ENCODE measurements at places on chromosomes 5 and 9.

DNA sequence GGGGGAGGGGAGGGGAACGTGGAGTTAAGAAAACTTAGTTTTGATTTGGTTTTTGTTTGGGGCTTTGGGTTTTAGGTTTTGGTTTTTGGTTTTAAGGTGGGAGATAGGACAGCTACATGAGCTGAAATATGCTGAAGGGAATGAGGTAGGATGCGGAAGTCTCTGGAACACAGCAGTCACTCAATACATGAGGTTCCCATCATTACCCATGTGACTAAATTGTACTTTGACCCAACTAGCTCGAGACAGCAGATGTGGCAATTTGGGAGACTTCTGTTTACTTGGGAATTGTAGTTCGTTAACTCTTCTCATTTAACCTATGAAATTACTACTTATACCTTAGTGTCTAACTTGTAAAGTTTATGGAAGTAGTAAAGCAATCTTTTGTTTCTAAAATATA is 124.2 kb downstream of the TLE1 start:
- no peak for DNase-seq

GRCh38 chr5:129098488-129099183 is 4.1 kb downstream of the ISOC1 start:
- DNase-seq: no peak

DNA sequence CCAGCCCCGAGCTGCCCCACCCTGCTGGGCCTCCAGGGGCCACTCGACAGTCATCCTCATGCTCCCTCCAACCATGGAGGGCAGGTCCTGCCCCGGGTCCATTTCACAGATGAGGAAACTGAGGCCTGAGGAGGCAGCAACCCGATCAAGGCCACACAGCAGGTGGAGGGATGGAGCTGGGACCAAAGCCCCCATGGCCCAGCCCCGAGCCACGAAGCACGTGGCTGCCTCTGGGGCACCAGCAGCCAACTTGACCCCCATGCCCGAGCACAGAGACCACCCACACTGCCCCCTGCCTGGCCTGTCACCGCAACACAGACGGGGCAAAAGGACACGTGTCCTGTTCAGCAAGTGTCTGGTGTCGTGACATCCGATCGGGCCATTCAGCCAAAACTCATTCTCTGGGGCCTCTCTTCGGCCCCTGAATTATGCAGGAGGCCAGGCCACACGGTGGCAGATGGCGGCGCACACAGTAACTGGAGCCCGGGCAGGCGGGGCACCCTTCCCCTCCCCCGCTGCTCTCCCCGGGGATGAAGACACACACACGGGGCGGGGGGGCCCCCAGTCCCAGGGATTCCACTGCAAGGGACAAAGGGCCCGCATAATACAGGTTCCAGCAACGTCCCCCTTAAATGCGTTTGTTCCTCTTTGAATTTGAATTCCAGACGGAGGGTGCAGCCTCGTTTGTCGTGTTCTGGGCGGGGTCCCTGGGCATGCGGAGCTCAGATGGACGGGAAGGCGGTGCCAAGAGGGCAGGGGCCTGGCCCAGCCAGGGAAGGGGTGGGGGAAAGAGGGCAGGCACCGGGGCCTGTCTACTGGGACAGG is 29.4 kb upstream of the TMEM250 start:
- no peak for DNase-seq

DNA sequence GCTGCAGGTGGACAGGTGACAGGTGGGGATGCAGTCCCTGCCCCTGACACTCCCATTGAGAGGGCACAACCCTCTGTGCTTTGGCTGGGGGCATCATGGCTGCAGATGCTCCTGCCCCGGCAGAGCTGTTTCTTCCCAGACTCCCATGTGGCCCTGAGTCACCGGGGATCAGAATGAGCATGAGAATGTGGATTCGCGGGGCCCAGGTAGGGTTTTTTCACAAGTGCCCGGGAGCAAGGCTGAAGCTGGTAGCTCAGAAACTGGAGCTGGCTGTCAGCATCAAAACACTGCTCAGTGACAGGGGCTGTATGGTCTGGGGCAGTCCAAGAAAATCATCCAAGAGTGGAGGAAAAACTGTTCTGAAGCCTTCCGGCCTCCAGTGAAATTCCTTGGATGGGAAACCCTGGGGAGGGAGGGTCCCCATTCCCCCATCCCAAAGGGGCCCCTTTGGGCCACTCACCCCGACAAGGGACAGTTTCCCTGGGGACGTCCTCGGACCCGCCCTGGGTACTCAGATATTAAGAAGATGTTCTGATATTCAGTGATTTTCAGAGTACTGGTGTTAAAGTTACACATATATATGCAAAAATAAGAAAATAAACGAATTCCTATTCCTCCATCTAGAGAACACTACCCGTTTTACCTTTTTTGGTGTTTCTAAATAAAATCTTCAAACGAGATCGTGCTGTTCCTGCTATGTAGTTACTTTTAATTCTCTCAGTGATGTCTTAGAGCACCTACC is 120.1 kb upstream of the LPCAT1 start:
- no peak for DNase-seq

- DNase-seq: no peak
Observed at GRCh38 chr5:52814352-52815148, 26.8 kb downstream of the ITGA1 start.

DNA sequence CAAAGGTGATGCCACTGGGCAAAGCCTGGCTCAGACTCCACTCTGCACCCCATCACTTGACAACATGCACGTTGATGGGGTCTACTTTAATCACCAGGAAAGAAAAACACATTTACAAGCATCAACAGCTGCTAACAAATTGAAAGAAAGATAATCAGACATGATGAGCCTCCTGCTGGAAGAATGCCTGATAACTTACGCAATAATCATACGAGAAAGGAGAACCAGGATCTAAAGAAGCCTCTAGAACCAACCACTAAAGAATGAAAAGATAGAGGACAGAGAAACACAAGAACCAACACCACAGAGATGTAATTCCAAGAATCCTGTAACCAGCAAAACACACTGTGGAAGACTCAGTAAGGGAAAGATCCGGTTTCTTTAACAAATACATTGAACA is 120.3 kb upstream of the ICE1 start:
- DNase-seq: no peak

DNA sequence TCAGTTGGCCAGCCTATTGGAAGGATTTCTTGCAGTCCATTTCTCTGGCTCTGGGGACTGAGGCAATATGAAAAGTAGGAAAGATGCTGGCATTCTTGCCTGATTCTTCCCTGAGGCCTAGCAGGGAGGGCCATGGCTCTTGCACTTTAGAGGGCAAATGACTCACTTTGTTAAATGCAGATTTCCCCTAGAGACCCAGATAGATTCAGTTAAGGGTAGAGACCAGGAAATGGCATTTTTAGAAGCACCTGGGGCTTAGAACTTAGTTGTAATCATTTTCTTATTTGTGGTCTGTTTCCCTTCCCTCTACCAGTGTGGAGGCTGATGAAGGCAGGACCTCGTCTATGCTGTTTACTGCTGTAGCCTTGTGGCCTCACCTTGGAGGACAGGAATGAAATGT is 112.8 kb upstream of the NR3C1 start:
- no peak for DNase-seq

DNA sequence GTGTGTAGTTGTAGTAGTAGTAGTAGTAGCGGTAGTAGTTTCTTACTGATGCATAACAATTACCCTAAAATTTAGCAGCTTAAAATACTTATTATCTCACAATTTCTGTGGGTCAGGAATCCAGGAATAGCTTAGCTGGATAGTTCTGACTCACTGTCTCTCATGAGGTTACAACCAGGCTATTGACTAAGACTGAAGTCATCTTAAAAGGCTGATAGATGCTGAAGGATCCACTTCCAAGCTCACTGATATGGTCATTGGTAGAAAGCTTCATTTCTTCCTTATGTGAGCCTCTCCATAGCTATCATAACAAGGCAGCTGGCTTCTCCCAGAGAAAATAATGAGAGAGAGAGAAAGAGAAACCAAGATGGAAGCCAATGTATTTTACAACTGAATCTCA is 147.5 kb upstream of the FBXL17 start:
- DNase-seq: no peak

- DNase-seq: no peak
Observed at GRCh38 chr5:115843444-115844130, 1.9 kb downstream of the AP3S1 start.

GRCh38 chr5:31237174-31237573 is 43.7 kb downstream of the CDH6 start:
- no peak for DNase-seq

DNA sequence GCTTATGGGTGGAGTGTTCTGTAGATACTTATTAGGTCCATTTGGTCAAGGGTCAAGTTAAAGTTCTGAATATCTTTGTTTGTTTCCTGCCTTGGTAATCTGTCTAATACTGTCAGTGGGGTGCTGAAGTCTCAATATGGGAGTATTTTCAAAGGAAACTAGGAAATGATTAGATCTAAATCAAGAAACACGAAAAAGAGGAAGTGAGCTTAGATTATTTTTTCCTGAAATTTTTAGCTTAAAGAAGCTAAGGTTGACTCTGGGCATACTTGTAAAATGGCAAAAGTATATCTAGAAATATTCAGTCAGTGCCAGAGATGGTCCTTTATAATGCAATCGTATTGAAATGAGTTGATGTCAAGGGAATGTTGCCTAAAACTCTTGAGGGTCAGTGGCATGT is 313.5 kb downstream of the ICE1 start:
- DNase-seq: no peak

GRCh38 chr5:15995341-15996052 is 184.1 kb downstream of the MARCHF11 start:
- no peak for DNase-seq

GRCh38 chr9:30575691-30576090 is 1808.8 kb upstream of the ACO1 start:
- no peak for DNase-seq

DNA sequence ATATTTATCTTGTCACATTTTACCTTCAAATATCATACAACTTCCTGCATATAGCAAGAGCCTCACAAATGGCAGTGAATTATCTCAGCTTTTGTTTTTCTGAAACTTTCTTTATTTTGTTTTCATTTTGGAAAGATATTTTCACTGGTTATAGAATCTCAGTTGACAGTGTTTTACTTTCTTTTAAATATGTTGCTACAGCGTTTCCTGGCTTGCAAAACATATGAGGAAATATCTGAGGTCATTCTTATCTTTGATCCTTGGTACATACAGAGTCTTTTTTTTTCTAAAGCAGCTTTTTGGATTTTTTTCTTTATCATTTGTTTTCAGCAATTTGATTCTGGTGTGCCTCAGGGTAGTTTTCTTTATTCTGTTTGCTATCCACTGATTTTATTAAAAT is 77.6 kb upstream of the CEP78 start:
- no peak for DNase-seq

GRCh38 chr9:114761523-114761922 is 44.3 kb downstream of the TNFSF15 start:
- no peak for DNase-seq

GRCh38 chr5:77568555-77568954 is 70.0 kb downstream of the OTP start:
- no peak for DNase-seq

GRCh38 chr5:67263656-67264408 is 67.2 kb upstream of the CD180 start:
- DNase-seq: no peak

- no peak for DNase-seq
Observed at GRCh38 chr5:446883-447263, 3.9 kb downstream of the EXOC3 start.

DNA sequence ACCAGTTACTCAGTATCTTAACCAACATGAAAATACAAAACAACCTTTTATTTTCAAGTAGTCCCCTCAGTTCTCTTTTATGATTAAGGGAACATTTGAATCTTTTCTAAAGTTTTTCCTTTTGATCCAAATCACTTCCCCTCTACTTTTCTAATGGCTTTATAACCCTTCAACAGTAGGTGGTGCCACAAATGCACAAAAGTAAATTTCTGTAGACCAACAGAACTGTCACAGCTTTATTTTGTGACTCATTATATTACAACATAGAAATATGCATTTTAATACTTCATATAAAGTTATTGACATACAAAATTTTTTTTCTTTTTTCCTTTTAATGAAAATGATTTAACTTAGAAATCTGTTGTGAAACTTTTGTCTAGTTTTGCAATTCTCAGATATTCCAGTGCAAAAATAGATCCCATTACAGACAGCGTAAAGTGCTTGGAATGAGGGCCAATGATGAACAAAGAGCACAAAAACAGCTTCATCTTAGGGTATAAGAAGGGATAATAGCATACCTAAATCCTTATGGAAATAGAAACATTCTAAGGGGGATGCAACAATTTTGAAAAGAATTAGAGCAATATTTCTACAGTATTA is 17.0 kb downstream of the NIPSNAP3B start:
- DNase-seq: no peak

DNA sequence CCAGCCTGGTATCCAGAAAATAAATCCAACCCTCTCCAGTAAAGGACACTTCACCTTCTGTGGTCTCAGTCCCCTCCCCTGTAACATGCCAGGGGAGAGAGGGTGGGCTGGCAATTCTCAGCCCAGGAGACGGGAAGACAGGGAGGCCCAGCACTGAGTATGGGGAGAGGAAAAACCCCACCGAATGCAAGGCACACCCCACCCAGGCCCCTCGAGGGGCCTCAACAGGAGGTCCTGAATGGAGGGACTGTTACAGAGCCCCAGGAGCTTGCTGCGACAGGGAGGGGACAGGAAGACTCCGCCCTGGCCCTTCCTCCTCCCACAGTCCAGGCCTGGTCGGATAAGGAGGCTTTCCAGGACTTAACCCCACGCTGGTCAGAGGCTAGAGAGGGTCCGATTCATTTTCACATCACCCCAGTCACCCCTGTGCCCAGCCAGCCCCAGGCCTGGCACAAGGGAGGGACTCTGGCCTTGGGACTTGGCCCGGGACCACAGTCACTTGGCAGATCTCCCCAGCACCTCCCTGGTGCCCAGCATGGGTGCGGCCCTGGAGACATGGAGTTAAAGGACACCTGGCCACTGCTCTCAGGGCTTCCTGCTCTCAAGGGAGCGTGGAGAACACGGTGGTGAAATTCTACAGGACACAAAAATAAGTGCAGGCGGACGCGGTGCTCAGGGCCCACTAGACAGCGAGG is 44.9 kb upstream of the STXBP1 start:
- DNase-seq: no peak

DNA sequence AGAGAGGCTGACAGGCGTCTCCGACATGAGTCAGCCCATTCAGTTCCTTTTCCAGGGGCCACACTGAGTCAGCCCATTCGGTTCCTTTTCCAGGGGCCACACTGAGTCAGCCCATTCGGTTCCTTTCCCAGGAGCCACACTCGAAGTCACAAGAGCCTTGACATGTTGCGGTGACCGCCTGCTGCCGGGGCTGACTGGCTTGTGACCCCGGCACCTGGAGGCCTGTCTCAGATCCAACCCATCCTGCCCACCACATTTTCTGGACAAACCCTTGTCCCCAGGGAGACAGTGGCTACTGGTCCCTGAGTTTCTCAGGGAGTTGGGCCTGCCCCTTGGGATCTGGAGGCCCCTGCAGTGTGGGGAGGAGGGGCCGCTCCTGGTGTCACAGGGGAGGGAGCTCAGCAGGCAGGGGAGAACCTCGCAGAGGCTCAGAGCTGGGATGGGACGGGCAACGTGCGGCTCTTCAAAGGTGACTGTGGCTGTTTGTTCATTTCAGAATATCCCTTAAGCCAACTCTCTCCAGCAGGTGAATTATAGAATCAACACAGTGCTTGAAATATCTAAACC is 40.5 kb upstream of the LPCAT1 start:
- peak; percentile 73 for DNase-seq

- no peak for DNase-seq
Observed at GRCh38 chr5:1183424-1184162, 17.8 kb upstream of the SLC6A19 start.

GRCh38 chr9:72925126-72925789 is 27.6 kb downstream of the ALDH1A1 start:
- DNase-seq: no peak

- DNase-seq: peak; percentile 16
Observed at GRCh38 chr5:159208514-159209437, 577 bp downstream of the RNF145 start.

GRCh38 chr5:2263763-2264162 is 381.0 kb upstream of the IRX4 start:
- no peak for DNase-seq

All from CD4-positive, alpha-beta T cell treated with Interferon gamma for 1 hour (primary cell).